ENCODE measurements at places on chromosomes 2 and 18.
A peak's percentile ranks its signal among the peaks of the same experiment; 100 is the strongest.

DNA sequence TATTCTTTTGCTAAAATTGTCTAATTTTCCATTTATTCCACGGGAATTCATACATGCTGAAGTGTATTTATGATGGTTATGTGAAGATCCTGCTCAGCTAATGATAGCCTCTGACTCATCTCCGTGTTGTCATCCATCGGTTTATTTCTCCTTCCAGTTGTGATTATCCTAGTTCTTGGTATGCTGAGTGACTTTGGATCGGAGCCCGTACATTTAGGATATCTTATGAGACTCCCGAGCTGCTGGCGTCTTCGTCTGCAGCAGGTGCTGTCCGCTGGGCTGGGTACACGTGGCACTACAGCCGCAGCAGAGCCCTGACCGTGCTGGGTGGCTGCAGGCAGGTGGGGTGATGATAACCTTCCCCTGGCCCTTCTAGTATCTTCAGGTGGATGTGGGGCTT is 40.1 kb upstream of the GALR1 start:
- no peak for DNase-seq

DNA sequence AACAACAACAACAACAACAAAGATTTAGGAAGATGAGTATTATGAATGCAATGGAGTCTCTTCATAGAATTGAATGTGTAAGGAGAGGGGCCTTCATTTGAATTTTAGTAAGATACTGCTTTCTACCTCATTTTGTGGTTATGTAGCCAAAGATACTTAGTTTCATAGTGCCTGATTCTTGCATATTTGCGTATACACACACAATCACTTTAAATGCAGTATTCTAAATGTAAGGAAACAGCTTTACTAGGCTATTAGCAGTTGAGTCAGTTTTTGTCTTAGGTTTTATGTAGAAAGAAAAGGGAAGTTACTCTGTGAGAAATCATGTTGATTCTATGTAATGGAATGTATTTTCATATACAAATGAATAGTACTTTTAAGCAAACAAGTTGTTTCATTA is 80.5 kb downstream of the HAUS1 start:
- DNase-seq: no peak

DNA sequence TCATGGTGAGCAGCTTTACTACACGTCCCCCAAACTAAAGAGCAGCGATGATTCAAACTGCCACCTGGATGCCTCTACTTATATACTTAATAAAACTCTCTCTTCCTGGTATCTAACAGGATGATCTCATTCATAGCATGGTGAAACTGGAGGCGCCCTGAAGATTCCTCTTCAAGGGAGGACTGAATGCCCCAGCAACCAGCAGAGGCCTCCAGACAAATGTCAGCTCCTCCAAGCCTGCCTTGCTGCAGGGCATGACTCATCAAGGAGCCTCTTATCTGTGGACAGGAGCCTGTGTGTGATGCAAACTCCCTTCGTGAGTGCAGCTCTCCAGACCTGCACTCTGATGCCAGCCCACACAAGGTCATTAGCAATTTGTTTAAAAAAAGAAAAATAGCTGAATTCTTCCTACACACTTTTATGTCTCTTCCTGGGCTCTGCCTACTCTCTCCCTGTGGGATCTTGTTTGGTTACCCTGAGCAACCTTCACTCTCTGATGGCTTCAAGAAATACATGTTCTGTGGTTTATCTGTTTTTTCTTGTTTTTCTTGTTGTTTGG is 30.2 kb downstream of the LONRF2 start:
- peak; percentile 97 for DNase-seq

DNA sequence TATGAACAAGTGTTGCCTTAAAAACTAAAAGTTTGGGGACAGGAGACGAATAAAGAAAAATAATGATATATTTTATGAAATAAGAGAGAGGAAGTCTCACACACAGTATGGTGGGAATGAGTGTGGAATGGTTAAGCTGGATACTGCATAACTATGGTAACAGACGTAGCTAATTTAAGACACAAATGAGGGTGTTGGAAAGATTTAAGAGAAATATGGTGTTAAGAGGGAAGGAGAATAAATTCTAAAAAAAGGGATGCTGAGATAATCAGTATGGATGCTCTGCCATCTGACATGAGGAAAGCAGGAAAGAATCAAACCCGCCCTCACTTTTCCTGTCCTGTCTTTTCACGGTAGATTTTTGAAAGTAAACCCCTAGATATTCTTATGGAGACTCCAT is 10.6 kb downstream of the ADD2 start:
- no peak for DNase-seq

DNA sequence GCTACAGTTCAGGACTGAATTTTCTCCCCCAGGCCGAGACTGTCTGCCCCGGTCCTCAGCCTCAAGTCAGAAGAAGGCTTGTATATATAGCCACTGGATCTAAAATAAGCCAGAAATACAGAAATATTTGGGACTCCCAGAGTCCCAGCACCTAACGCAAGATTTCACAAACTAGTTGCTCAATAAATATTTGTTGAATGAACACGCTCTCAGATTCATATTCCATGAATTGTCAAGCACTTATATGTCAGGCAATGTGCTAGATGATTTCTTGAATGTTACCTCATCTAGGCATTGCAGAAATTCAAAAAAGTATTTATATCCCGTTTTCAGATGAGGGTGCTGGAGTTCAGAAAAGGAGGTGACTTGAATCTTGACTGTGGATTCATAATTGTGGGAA is 163.7 kb upstream of the KLHL29 start:
- DNase-seq: no peak

- no peak for DNase-seq
Measured at GRCh38 chr2:1421731-1422130, 8.5 kb downstream of the TPO start.

GRCh38 chr2:128415779-128416061 is 97.1 kb upstream of the HS6ST1 start:
- DNase-seq: no peak

GRCh38 chr2:13919981-13920382 is 712.5 kb upstream of the LRATD1 start:
- DNase-seq: no peak

- no peak for DNase-seq
Measured at GRCh38 chr2:17799301-17800120, 16.7 kb upstream of the MSGN1 start.

GRCh38 chr2:182077448-182078142 is 91.9 kb downstream of the PPP1R1C start:
- DNase-seq: peak; percentile 48

GRCh38 chr2:211867845-211868451 is 670.7 kb downstream of the ERBB4 start:
- no peak for DNase-seq

GRCh38 chr2:240302041-240302440 is 133.4 kb upstream of the GPC1 start:
- no peak for DNase-seq

- no peak for DNase-seq
Measured at GRCh38 chr2:71611247-71611646, 157.9 kb downstream of the DYSF start.

DNA sequence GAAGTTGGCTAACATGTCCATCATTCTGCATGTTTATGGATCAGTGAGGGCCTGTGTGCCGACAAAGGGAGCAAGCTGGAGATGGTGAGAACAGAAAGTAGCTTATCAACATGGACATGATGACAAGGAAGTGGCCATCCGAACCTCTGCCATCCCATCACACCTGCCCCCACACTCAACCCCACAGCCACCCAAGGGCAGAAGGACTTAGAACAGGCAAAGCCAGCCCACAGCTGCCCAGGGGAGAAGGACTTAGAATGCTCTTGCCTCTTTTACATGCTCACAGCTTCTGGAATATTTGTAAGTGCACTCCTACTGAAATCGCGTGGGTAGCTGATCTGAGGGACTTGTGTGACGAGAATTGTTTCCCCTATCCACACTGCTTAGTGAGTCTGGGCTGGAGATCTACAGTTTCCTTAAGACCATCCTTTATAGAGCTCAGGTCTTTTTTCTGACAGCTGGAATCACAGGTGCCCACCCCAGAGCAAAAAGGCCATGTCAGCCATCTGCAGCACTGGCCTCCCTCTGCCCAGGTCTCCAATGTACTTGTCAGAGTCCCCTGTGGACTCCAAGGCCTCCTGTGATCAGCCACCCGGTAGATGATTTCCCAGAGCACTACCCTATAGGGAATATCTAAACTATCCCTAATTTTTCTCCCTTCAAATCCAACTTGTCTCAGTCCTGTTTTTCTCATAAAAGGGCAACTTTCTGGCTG is 154.1 kb downstream of the SMAD7 start:
- no peak for DNase-seq

- DNase-seq: no peak
Measured at GRCh38 chr2:119630121-119630520, 48.9 kb upstream of the TMEM177 start.

DNA sequence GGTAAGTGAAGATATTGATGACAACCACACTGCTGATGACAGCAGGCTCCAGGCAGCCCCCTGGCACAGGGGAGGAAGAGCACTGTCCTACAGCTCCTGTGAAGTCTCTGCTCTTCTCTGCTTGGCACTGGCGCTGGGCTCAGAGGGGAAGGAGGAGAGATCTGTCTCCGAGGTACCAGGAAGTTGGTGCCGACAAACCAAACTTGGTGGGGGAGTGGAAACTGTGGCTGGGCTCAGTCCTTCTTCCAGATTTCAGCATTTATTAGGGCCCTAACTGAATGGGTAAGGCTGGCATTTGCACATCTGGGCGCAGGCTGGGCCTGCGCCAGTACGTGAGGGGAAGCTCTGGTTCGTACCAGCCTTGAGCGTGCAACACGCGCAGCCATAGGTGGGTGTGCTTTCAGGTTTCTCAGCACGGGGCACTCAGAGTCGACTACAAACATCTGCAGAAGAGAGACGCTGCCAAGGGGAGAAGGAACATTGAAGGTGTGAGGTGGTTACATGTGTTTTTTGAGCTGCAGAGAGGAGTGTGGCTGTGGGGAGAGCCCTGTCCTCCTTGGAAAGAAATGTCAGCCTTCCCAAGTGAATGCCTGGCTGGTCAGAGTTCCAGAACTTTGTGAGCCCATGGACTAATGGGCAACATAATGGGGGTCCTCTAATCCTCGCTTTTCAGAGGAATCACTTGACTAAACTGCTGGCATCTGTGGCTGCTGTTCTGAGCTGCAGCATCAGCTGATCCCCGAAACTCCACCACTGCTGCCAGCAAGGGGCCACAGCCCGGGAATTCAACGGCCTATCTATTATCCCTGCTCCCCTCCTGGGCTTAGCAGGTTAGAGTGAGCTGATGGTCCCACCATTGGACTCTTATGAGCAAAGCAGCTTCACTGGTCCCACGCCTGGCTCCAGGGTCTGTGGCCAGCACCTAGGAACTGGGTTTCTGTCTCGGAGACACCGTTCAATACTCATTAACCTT is 55.2 kb upstream of the SEMA4C start:
- no peak for DNase-seq

GRCh38 chr2:59174536-59175243 is 933.6 kb upstream of the FANCL start:
- DNase-seq: no peak

- no peak for DNase-seq
Measured at GRCh38 chr2:67268797-67269196, 128.3 kb upstream of the ETAA1 start.

DNA sequence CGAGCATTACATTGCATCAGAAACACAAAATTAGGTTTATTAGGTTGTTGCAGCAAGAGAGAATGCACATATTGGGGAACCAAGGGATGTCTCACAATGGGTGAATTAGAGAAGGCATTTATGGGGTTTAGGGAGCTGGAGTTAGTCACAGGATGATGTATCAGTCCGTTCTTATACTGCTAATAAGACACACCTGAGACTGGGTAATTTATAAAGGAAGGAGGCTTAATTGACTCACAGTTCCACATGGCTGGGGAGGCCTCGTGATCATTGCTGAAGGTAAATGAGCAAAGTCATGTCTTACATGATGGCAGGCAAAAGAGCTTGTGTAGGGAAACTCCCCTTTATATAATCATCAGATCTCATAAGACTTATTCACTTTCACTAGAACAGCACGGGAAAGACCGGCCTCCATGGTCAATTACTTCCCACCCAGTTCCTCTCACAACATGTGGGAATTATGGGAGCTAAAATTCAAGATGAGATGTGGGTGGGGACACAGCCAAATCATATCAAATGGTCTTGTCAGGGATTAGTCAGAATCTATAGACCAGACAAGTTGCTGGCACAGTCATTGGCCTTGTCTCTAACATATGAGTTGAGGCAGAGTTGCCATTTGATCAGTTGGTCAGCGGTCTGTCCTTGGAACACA is 61.9 kb upstream of the RBMS1 start:
- no peak for DNase-seq

DNA sequence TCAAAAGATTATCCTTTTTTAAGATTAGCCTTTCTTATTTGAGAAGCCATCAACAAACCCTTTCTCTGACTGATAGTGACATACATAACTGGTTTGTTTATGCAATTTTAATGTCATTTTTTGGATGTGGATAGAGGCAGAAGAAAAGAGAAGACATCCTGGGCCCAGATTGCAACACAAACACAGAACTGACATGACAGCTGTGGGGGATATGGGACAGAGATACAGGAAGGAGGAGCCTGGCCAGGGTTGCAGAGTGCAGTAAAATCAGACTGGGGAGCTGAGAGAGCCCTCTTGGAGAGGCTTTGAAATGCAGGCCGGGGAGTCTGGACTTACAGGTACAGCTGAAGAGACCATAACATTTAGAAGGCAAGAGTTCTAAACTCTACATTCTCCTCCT is 65.1 kb downstream of the SIGLEC15 start:
- DNase-seq: peak; percentile 88

DNA sequence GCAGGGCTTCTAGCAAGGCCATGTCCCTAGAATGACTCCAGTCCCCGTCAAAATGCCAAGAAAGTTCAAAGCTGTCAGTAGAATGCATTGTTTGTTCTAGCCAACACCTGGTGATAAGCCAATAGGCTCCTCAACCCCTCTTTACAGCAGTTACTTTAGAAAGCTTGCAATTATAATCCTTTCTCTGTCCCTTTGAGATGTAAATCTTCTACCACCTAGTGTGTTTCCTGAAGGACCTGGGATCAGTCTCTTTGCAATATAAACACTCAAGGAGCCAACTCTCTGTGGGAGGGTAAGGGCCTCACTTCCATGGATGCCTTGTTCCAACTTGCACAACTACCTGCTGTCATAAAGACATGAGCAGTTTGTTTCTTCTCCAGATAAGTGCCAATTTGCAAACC is 301.8 kb downstream of the NBAS start:
- no peak for DNase-seq

DNA sequence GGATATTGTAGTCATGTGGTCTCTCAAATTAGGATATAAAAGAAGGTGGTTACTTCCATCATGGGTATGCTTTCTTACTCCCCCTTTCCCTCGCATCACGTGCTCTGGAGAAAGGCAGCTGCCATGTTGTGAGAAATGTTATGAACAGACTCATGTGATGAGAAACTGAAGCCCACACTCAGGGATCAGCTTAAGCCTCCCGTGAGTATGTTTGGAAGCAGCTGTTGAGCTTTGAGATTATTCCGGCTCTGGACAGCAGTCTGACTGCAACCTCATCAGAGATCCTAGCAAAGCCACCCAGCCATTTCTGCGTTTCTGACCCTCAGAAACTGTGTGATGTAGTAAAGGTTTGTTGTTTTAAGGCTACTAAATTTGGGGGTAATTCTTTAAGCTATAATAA is 700.1 kb downstream of the ADCYAP1 start:
- DNase-seq: no peak

GRCh38 chr18:22211657-22212056 is 42.3 kb downstream of the GATA6 start:
- DNase-seq: no peak
